ENCODE measurements at places on chromosomes 5 and 9. TPM values are rescaled to one million over a fixed set of nuclear protein-coding genes. Genes with fewer than 3 reads are reported as not detected.

The CMYA5 gene
- total RNA-seq: 42.9 TPM

The DDX4 gene
- not detected for total RNA-seq

The TMC1 gene
- total RNA-seq: 0.25 TPM

GRCh38 chr9:26415528-26415927 lies 477.1 kb downstream of the CAAP1 start:
- no peak for DNase-seq
- H3K27me3 ChIP-seq: no peaks in the 10 kb centered on the region
- H3K27ac ChIP-seq: no peak overlapping the region
- no peaks in the 10 kb centered on the region for H3K36me3 ChIP-seq

DNA sequence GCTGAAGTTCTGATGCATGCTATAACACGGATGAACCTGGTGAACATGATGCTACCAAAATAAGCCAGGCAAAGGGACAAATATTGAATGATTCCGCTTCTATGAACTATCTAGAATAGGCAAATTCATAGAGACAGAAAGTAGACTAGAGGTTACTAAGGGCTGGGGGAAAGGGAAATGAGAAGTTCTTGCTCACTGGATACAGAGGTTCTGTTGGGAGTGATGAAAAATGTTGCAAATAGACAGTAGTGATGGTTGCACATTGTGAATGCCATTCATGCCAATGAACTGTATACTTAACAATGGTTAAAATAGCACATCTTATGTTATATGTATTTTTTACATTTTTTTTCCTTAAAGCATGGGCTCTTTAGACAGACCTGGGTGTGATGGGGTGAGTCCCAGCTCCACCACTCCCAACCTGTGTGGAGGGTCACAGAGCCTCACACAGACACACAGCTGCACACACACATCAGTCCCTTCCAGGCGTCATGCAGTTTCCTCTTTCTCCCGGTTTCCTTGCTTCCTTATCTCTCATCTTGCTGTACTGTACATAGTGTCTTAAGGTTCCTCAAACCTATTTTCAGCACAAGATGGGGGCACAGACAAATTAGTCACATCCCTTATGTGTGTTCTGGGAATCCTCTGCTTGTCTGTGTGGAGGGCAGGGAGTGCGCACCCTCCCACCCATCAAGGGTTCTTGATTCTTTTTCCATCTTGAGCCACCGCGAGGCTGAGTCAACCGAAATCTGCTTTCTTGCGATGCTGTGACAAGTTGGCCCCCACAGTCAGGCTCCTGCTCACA lies 192.9 kb downstream of the CRB2 start:
- no peak for DNase-seq
- H3K27me3 ChIP-seq: no peaks in the 10 kb centered on the region
- no peak overlapping the region for H3K4me3 ChIP-seq
- H3K27ac ChIP-seq: no peak overlapping the region

- H3K4me3 ChIP-seq: no peak overlapping the region
- H3K36me3 ChIP-seq: no peaks in the 10 kb centered on the region
- H3K27me3 ChIP-seq: no peaks in the 10 kb centered on the region
- H3K27ac ChIP-seq: no peak overlapping the region
- no peaks in the 10 kb centered on the region for H3K4me1 ChIP-seq
- DNase-seq: no peak
Observed at GRCh38 chr5:10400411-10400810, 41.3 kb upstream of the ROPN1L start.

DNA sequence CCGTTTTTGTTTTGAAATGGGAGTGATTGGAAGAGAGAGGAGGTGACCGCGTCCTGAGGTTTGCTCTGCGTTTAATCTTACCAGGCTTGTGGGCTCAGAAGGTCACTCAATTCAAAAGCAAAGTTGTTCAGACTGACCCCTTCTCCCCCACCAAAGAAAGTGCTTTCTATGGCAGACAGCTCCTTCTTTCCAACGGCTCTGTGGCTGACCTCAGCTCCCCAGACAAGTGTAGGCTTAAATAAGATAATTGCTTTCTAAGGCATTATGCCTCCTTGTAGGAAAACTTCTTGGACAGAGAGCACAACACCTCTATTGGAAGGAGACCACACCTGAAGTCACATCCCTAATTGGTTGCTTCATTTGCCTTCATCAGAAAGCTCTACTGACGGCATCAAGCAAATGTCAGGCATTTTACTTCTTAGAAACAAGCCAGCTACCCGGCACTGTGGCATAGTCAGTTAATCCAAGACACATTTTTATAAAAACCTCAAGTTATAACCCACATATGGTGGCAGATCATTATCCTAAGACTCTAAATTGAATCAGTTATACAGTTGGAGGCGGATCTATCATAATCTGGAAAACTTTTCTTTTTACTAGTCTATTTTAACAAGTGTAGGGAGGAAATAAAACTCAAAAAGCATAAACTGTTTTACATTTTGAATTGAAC lies 94.9 kb downstream of the TMEM174 start:
- no peak overlapping the region for H3K27ac ChIP-seq
- DNase-seq: no peak
- no peaks in the 10 kb centered on the region for H3K36me3 ChIP-seq
- H3K27me3 ChIP-seq: no peaks in the 10 kb centered on the region
- peaks cover 4% of the 10 kb centered on the region for H3K4me1 ChIP-seq

DNA sequence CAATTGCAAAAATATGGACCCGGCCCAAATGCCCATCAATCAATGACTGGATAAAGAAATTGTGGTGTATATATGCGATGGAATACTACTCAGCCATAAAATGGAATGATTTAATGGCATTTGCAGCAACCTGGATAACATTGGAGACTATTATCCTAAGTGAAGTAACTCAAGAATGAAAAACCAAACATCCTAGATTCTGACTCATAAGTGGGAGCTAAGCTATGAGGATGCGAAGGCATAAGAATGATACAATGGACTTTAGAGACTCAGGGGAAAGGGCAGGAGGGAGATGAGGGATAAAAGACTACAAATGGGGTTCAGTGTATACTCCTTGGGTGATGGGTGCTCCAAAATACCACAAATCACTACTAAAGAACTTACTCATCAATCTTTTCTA lies 247.6 kb upstream of the FBXL7 start:
- no peaks in the 10 kb centered on the region for H3K27me3 ChIP-seq
- DNase-seq: no peak
- no peaks in the 10 kb centered on the region for H3K4me1 ChIP-seq
- H3K27ac ChIP-seq: no peak overlapping the region

- no peaks in the 10 kb centered on the region for H3K27me3 ChIP-seq
- H3K4me1 ChIP-seq: peaks cover 6% of the 10 kb centered on the region
- H3K4me3 ChIP-seq: no peak overlapping the region
- no peaks in the 10 kb centered on the region for H3K36me3 ChIP-seq
- H3K27ac ChIP-seq: no peak overlapping the region
Observed at GRCh38 chr9:137269231-137269772, 8.2 kb upstream of the TOR4A start.

GRCh38 chr9:18739641-18740318 lies 265.8 kb downstream of the ADAMTSL1 start:
- DNase-seq: no peak
- H3K27me3 ChIP-seq: no peaks in the 10 kb centered on the region
- H3K36me3 ChIP-seq: no peaks in the 10 kb centered on the region

DNA sequence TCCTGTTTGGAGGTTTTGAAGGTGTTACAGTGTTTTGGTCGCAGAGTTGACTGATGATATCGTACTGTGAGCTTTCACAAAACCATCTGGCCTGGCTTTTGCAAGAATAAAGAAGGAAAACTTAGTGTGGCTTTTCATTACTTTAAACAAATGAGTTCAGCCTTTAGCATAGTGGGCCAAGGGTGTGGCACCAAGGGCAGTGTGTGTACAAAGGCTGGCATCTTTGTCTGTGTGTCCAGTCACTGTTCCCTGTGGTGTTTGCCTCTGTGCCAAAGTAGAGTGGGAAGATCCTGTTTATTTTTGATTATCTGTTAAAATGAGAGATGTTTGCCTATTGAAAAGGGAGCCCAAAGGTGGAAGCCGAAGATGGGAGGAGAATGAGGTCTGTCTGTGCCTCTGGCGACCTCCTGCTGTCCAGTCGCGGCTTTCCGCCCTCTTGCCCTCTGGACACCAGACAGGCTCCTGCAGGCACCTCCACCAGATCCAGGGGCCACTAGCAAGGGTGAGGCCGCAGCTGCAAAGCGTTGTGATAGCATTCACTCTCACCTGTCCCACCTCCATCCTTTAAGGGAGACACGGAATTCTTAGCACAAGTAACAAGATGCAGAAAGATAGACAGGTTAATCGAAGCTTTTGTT lies 113.7 kb downstream of the TRIO start:
- H3K27me3 ChIP-seq: no peaks in the 10 kb centered on the region
- peaks cover 15% of the 10 kb centered on the region for H3K4me1 ChIP-seq
- no peak overlapping the region for H3K27ac ChIP-seq
- H3K36me3 ChIP-seq: no peaks in the 10 kb centered on the region
- no peak overlapping the region for H3K4me3 ChIP-seq

DNA sequence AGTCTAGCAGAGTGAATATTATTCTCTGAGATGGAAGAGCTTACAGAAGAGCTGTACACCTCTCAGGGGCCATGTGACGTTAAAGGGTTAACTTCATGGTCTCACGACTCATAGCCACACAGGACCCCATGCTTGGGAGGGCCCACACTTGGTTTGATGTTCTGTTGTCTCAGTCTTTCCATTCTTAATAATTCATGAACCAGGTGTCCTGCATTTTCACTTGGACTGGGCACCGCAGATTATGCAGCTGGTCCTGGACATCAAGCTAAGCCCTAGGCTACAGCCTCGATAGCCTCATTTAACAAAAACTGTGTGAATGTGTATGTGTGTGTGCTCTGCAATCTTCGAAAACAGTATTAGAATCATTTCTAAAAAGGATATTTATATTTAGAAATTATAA lies 323.5 kb downstream of the PLK2 start:
- peaks cover 7% of the 10 kb centered on the region for H3K4me1 ChIP-seq
- H3K27me3 ChIP-seq: no peaks in the 10 kb centered on the region
- H3K27ac ChIP-seq: no peak overlapping the region
- DNase-seq: no peak
- H3K36me3 ChIP-seq: no peaks in the 10 kb centered on the region
- no peak overlapping the region for H3K4me3 ChIP-seq

DNA sequence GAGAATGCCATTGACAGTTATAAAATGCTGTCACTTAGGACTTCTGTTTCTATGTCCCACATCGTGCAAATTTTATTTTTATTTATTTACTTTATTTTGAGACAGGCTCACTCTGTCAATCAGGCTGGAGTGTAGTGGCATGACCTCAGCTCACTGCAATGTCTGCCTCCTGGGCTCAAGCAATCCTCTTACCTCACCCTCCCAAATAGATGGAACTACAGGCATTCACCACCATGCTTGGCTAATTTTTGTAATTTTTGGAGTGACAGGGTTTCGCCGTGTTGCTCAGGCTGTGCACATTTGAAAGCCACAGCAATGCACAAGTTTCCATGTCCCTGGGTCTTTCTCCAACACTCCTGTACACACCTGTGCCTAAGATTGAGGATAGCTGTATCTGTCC lies 51.8 kb downstream of the ADAMTS16 start:
- DNase-seq: no peak
- H3K27ac ChIP-seq: no peak overlapping the region
- no peak overlapping the region for H3K4me3 ChIP-seq
- no peaks in the 10 kb centered on the region for H3K27me3 ChIP-seq

GRCh38 chr9:109001275-109001676 lies 12.0 kb downstream of the CTNNAL1 start:
- H3K36me3 ChIP-seq: no peaks in the 10 kb centered on the region
- H3K27me3 ChIP-seq: no peaks in the 10 kb centered on the region
- H3K4me3 ChIP-seq: no peak overlapping the region
- no peak overlapping the region for H3K27ac ChIP-seq

GRCh38 chr5:112594095-112594850 lies 143.4 kb upstream of the APC start:
- no peak for DNase-seq
- no peaks in the 10 kb centered on the region for H3K4me1 ChIP-seq
- H3K36me3 ChIP-seq: no peaks in the 10 kb centered on the region

- no peak for DNase-seq
- no peaks in the 10 kb centered on the region for H3K27me3 ChIP-seq
- H3K27ac ChIP-seq: no peak overlapping the region
Observed at GRCh38 chr9:95077766-95078370, 239.6 kb downstream of the FANCC start.

DNA sequence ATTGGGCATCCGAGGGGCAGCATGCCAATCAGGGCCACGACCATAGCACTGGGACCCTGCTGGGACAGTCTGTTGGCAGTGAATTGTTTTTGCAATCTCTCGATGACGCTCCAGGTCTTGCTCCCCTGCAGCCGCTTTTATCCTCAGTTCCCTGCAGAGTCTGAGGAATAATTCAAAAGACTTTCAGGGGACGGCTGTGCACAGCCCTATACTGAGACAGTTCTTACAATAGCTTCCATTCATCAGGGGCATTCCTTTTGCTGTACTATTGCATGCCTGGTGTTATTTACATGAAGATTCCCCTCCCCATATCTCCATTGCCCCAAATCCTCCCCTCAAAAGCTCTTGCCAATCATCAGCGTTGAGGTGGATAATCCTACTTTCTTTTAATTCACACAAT lies 163.3 kb upstream of the WWC1 start:
- no peak overlapping the region for H3K4me3 ChIP-seq
- DNase-seq: no peak
- no peaks in the 10 kb centered on the region for H3K27me3 ChIP-seq
- no peak overlapping the region for H3K27ac ChIP-seq
- H3K36me3 ChIP-seq: no peaks in the 10 kb centered on the region

Measured in ovary (tissue), 10 donors.